PC-3 (cell line): ENCODE measurements at places on chromosomes 1 and 21. TPM values are rescaled to one million over a fixed set of nuclear protein-coding genes. Genes with fewer than 3 reads are reported as not detected.

The RGSL1 gene
- not detected in 2 replicates for total RNA-seq

The HSD3B2 gene
- not detected in 2 replicates for total RNA-seq

The BARHL2 gene
- total RNA-seq: not detected in 2 replicates

The ALX3 gene
- not detected in 2 replicates for total RNA-seq
